Mammary epithelial cell (primary cell): ENCODE measurements at places on chromosomes 7 and 10. TPM values are rescaled to one million over a fixed set of nuclear protein-coding genes. Genes with fewer than 3 reads are reported as not detected.

The LLCFC1 gene
- total RNA-seq, result not detected in 2 replicates

The ADRA2A gene
- not detected in 2 replicates for total RNA-seq

The KAT6B gene
- 12.1 and 14.4 TPM in 2 replicates for total RNA-seq

The PNLIP gene
- not detected in 2 replicates for total RNA-seq

The ACHE gene
- total RNA-seq, result 0.14 and 0.40 TPM in 2 replicates

The RET gene
- 0.17 TPM for total RNA-seq

The HGF gene
- 0.17 TPM for total RNA-seq

The UCMA gene
- not detected for total RNA-seq

The AFAP1L2 gene
- total RNA-seq, result 25.8 TPM

The HIF1AN gene
- 43.4 and 45.0 TPM in 2 replicates for total RNA-seq

The IQCE gene
- 9.7 and 15.1 TPM in 2 replicates for total RNA-seq

The AS3MT gene
- 1.1 and 1.7 TPM in 2 replicates for total RNA-seq

The WNT8B gene
- not detected for total RNA-seq

The TACC2 gene
- total RNA-seq, result 41.7 and 51.0 TPM in 2 replicates
